ENCODE measurements at places on chromosomes 6 and 20. TPM values are rescaled to one million over a fixed set of nuclear protein-coding genes. Genes with fewer than 3 reads are reported as not detected.

The CSTF1 gene
- 41.3 TPM for polyA plus RNA-seq

The AK9 gene
- 12.1 TPM for polyA plus RNA-seq

The SGK2 gene
- polyA plus RNA-seq: 8.8 TPM

The RFX6 gene
- polyA plus RNA-seq: 2.1 TPM

The IPCEF1 gene
- polyA plus RNA-seq: 4.0 TPM

The VSTM2L gene
- 21.0 TPM for polyA plus RNA-seq

The SLA2 gene
- polyA plus RNA-seq: 1.1 TPM

All from left lung (tissue), 14 donors.